NCI-H1436 treated with DMSO at 0.1 percent for 48 hours (cell line): ENCODE measurements at places on chromosomes 11 and 22.

- DNase-seq = no peak
These were observed 385.6 kb downstream of the DCDC1 start for GRCh38 chr11:30983776-30984441.

- DNase-seq = no peak
These were observed 162.7 kb downstream of the BARX2 start for GRCh38 chr11:129538323-129538722.

GRCh38 chr11:134347441-134347840 lies 15.7 kb downstream of the GLB1L2 start:
- DNase-seq = no peak

DNA sequence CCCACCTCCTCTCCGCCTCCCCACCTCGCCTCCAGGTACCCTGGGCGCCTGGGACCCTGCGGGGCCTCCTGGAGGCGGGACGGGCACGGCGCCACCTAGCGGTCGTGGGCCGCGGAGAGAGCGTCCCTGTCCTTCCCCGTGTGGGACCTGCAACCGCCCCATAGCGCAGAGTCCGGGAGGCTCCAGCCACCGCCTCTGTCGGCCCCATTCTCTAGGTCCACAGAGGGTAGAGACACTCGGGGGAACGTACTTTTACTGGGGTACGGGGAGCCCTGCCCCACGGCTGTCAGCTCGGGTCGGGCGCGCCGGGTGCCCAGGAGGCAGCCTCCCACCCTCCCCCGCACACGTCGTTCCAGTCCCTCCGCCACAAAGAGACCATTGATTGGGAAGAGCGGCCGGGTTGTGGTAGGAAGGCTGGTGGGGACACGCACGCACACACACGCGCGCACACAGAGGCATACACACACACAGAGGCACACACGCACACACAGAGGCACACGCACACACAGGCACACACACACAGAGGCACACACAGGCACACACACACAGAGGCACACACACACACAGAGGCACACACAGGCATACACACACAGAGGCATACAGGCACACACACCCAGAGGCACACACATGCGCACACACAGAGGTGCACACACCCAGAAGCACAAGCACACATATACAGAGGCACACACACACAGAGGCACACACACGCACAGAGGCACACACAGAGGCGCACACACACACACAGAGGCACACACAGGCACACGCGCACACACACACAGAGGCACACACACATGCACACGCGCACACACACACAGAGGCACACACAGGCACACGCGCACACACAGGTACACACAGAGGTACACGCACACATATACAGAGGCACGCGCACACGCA lies 12.6 kb upstream of the NECTIN1 start:
- no peak for DNase-seq

DNA sequence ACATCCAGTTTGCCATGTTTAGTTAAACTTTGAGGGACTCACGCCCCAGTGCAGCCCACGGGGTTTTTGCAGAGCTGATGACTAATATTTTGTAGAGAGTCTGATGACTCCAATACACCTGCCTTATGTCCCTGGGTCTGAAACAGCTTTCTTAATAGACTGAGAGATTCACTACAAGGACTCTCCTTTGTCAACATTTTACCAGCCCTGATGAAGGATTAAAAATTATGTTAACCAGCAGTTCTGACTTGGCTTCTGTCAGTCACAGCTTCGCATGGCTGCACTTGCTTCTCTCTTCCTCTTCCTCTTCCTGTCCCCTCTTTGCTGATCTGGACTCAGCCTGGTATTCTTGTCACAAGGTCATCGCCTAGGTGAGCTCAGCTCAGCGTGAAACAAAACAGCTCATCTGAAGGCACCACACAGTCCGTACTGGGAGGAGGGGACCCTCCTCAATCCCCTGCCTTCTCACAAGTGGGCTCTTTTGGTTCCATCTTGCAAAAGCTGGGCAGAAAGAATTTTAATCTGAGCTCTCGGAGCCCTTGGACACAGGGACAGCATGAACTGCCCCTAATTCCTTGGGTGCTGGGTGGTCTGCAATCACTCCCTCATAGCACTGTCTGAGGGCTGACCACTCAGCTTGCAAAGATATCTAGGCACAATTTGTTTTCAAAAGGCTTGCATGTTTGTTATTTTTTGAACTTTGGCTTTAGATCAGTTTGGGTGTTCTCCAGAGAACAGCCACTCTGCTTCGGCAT lies 38.1 kb upstream of the POU2AF1 start:
- no peak for DNase-seq

DNA sequence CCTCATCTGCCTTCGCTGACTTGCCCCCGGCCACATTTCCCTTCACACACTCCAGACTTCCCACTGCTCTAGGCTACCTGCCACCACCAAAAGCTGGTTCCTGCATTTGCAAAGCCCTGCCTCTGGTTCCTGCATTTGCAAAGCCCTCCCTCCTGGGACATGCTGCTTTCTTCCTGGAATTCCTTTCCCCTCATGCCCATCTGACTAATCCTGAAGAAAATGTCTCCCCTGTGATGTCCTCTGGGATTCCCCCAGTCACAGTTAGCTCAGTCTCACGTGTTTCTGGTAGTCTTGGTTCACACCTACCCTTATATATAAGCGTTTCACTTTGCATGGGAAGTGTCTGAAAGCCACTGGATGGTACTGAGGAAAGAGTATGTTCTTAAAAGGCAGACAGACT lies 206.9 kb downstream of the DBX1 start:
- DNase-seq = no peak

- DNase-seq = no peak
These were observed 133.0 kb downstream of the SNX19 start for GRCh38 chr11:130783323-130783722.

DNA sequence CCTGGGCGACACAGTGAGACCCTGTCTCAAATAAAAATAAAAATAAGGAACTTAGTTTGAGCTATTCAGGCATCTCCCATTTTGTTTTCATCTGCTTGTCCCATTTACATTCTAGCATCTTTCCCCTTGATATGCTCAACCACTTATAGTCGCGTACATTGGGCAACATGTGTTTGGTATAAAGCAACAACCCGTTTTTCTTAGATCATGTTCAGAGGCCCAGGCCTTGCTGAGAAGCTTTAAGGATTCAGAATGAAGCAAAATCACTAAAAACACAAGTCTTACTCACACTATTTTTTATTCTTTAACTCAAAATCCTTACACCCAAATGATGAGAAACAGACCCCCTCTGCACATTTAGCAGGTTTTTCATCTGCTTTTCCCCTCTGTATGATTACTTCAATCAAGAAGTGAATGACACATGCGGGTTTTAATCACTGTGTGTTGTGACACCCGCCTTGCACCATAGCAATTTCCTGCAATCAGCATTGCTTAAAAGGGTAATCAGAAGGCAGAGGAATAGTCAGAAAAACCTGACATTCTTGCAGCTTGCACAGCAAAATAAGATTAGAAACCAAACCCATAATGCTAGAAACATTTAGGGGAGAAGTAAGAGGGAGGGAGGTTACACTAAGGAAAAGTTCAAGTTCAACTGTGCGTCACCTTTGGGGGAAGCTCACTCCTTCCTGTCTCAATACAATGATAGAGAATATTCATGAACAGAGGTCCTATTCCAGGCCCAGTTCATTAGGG lies 25.9 kb downstream of the ALG9 start:
- no peak for DNase-seq
